ENCODE measurements at places on chromosomes 1 and 21.

DNA sequence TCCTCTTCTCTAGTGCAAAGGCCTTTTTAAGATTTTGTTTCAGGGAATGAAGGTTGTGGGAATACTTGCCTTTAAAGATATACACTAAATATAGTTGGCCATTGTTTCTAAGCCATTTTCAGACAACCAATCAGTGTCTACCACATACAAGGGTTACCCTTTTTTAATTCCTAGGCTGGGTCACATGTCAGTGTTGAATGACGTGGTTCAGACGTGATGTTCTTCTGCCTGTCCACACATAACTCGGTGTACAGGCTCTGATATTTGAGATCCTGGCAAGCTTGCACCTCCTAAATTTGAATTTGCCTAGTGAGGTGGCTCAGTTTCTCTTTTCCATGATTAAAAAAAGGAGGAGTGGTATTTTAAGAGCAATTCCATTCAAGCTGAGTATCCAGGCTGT is 38.8 kb downstream of the DTL start:
- DNase-seq = no peak

DNA sequence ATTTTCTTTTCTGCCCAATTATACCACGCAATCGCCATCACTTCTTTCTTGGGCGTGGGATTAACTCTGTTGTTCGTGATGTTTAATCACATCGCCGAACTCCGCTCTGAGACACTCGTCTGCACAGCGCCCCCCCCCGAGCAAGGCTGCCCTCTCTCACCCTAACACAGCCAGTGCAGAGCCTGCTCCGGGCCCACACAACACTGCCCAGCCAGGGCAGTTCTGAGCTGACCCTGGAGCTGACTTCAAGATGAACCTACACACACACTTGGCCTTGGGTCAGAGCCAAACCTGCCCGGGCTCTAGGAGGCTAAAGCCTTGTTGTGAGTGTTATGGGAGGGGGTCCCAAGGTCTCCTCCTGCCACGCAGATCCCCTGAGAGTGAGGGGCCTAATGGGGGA is 64.6 kb upstream of the LRP8 start:
- no peak for DNase-seq

DNA sequence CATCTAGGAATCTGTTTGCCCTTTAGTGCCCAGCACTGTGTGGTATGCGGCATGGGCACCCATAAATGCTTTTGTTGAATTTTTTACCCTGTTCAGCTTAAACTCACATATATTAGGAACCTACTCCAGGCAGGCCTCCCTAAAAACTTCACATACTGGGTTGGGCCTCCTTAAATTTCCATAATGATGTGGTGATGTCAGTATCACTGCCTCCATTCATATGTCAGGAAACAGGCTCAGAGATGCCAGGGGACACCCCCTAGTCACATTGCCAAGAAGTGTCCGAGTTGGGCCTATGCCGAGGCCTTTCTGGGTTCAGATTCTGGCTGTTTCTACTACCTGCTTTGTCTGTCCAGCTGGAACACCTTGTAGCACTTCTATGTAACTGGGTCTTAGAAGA is 55.7 kb upstream of the RUNX3 start:
- no peak for DNase-seq

GRCh38 chr1:23727362-23727811 is 15.9 kb upstream of the ELOA start:
- no peak for DNase-seq

- no peak for DNase-seq
Measured at GRCh38 chr1:201207046-201207445, 16.4 kb downstream of the IGFN1 start.

DNA sequence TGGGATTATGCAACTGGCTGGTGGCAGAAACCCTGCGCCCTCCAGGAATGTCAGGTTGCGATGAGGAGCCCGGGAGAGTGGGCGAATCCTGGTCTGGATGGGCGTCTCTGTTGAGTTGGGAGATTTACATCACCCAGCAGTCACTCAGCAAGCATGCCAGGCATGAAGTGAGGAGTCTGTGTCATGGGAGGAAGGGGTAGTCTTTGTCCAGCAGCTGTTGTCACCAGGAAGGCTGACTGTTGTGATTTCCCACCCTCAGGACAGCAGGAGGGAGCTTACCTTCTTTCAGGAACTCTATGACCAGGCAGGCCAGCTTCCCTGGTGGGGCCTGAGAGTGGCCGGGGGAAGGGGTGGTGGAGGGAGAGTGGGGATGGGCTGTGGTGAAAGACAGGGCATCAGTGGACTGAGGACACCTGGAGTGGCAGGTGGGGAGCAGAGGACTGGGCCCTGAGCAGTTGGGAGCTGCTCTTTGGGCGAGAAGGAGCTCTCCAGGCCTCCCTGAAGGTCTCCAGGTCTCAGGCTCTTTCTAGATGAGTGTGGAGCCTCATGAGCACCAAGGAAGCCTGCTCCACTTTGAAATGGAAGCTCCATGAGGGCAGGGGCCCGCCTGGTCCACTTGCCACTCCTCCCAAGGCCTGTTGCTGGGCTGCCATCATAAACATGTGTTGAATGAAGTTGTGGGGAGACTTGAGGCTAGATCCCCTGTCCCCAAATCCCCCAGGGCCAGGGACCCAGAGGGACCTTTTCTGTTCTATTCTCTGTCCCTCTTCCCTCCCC is 21.3 kb upstream of the PKP1 start:
- no peak for DNase-seq

DNA sequence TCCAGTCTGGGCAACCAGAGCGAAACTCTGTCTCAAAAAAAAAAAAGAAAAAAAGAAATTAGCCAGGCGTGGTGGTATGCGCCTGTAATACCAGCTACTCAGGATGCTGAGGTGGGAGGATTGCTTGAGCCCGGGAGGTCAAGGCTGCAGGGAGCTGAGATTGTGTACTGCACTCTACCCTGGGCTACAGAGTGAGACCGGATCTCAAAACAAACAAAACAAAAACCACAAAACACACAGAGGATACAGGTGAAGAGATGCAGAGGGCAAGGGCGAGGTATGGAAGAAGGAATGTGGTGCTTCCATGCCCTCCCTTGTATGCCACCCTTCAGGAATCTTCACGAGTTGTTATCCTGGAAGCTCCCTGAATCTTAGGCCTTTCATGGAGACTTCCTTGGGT is 68.5 kb downstream of the NDUFS5 start:
- no peak for DNase-seq

- DNase-seq = no peak
Measured at GRCh38 chr1:116167625-116168276, 56.6 kb downstream of the MAB21L3 start.

DNA sequence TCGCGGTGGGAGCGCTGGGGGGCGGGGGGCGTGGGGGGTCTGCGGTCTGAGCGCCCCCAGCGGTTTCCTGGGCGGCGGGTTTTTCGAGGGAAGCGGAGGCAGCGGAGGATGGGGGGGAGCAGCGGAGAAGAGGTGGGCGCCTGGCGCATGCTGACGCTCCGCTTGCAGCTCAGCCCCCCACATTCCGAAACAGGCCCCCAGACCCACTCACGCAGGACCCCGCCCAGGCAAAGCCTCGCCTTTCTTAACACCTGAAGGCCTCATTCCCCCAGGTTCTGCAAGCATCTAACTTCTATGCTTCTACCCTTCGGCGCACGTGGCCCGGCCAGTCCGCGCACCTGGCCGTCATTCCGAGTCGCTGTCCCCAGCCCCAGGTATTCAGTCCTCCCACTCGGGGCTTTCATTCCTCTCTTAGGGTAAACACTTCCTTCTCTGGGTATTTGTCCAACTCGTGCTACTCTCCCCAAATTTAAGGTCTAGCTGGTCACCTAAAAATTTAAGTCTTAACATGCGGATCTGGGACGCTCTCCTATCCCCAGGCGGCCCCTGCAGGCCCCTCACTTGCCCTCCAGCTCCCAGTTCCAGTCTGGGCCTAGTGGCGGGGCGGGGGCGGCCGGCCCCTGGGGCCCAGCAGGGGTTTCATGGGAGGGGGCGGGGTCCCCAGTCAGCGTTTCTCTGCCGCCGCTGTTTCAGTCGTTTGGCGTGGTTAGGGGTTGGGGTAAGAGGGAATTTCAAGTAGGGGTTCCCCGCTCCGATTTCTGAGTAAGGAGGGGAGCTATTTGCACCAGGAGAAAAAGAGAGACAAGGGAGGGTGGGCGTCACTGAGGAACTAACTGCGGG is 2.8 kb upstream of the ZBTB7B start:
- no peak for DNase-seq

DNA sequence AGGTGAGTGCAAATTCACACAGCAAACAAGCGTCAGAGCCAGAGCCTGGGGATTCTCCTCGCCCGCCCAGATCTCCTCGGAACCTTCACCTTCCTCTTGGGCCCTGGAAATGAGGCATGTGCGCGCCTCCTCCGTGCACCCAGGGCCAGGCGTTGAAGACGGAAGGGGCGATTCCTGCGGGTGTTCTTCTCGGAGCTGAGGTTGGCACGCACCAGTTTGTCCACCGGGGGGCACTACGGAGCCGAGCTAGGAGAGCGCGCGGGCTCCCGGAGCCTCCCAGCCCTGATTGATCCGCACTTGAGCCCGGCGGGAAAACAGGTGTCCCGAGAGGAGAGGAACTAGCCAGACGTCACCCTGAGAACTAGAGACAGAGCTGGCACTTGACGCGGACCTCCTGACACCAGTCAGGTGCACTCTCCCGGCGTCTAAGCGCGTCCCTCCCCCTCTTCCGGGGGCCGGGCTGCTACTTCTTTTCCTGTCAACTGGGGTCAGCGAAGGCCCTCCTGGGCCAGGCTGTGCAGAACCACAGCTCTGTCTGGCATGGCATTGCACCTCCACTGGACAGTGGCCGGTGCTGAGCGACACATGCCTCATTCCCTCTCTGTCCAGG is 18.3 kb upstream of the SERINC2 start:
- peak; percentile 53 for DNase-seq

DNA sequence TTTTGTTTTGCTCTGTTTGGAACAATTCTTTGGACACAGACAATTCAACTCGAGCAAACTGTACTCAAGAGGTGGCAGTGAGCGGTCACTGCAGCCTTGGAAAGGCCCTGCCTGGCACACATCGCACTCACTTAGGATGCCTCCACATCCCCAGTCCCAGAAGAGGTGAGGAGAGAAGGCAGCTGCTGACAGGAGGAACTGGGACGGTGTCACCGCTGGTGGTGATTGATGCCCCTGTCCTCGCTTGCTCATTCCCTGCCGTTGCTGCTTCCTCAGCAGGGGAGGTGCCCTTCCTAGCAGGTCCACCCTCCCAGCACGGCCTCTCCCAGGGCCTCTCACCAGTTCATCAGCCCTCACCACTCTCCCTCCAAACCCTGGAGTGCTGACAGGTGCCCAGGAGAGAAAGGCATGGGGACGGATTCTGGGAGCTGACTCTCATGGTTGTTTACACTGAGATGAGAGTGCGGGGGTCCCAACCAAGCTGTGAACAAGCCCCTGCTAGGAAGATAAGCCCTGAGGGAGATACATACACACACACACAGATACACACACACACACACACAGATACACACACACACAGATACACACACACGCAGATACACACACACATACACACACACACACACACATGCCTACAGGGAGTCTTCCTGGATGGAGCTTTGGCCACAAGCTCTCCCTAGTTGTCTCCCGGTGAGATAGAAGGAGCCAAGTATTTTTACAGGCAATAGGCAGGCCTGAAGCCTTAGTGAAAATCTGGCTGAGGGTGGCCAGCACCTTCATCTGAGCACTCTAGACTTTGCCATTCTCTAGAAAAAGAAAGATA is 101.1 kb downstream of the CDC7 start:
- DNase-seq = no peak

DNA sequence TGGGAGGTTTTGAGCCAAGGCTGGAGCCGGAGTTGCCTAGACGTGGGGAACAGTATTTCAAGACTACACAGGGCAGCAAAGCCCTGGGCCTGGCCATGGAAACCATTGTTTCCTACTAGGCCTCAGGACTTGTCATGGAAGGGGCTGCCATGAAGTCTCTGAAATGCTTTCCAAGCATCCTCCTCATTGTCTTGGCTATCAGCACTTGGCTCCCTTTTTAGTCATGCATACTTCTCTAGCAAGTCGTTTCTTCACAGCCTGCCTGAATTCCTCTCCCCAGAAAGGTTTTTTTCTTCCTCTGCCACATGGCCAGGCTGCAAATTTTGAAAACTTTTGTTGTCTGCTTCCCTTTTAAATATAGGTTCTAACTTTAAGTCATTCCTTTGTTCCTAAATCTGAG is 406.6 kb upstream of the TMPRSS15 start:
- no peak for DNase-seq

DNA sequence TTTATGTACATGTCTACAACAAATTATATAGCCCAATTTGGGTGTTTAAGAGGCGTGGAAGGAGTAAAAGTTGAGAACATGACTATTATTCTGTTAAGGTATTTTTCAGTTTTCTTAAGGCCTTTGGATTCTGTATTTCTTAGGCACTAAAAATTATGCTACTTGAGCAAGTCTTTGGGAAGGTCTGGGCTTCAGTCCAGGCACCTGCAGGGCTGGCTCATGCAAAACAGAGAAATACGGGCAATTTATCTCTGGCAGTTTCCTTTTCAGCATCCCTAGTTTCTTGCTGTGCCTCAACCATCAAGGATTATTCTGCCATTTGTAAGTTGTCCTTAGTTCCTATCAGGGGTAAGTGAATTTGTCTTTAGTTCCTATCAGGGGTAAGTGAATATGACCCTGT is 358.8 kb upstream of the B3GALT2 start:
- DNase-seq = no peak

DNA sequence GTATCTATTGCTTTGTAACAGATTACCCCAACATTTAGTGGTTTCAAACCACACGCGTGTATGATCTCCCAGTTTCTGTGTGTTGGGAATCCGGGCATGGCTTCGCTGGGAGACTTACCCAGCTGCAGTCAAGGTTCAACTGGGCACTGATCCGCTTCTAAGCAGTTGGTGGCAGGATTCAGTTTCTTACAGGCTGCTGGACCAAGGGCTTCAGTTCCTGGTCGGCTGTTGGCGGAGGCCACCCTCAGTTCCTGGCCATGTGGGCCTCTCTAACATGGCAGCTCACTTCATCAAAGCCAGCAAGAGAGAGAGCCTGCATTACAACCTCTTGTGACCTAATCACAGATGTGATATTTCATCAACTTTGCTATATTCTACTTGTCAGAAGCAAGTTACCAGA is 53.8 kb upstream of the NEK2 start:
- DNase-seq = no peak

- DNase-seq = peak; percentile 29
Measured at GRCh38 chr1:225427235-225428067, at the start of gene LBR. LBR (minus strand) TSS chr1:225428038; CDS start chr1:225424075, 3,963 bp downstream.
